ENCODE measurements at places on chromosomes 1 and 21.

- no peak for DNase-seq
These were observed 54.3 kb downstream of the RPS6KA1 start for GRCh38 chr1:26583646-26584485.

DNA sequence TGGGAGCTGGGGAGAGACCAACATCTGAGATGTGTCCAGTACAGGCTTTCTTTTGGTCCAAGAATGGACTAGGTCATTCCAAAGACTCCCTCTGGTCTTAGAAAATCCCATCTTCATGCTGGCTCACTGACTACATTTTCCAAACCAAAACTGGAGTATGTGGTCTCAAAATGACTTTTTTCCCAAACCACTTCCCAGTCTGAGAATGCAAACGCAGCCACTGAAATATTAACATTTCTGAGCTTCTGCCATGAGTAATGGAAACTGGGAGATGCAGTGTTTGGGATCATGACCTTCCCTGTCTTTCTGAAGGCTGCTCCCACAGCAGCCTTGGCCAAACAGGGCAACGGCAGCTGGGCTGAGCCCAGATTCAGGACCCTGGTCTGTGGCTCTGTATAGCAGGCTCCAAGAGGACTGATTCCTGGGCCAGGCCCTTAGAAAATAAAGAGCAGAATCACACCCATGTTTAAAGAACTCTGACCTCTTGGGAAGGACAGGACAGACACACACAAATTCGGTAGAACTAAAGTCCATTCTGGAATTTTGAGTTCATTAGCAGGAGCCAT lies 62.1 kb upstream of the CNTN2 start:
- peak; percentile 7 for DNase-seq

GRCh38 chr1:245377854-245378253 lies 223.1 kb downstream of the KIF26B start:
- DNase-seq, result no peak

GRCh38 chr1:59927213-59927612 lies 640 bp upstream of the CYP2J2 start:
- DNase-seq, result no peak

- peak; percentile 21 for DNase-seq
These were observed 3.2 kb upstream of the SAMD13 start for GRCh38 chr1:84298328-84298683.

GRCh38 chr1:54792686-54793282 lies 8.3 kb downstream of the TTC22 start:
- no peak for DNase-seq

- no peak for DNase-seq
These were observed 24.0 kb upstream of the RERE start for GRCh38 chr1:8841395-8841794.

- no peak for DNase-seq
These were observed 12.5 kb downstream of the CDC7 start for GRCh38 chr1:91513160-91513559.

DNA sequence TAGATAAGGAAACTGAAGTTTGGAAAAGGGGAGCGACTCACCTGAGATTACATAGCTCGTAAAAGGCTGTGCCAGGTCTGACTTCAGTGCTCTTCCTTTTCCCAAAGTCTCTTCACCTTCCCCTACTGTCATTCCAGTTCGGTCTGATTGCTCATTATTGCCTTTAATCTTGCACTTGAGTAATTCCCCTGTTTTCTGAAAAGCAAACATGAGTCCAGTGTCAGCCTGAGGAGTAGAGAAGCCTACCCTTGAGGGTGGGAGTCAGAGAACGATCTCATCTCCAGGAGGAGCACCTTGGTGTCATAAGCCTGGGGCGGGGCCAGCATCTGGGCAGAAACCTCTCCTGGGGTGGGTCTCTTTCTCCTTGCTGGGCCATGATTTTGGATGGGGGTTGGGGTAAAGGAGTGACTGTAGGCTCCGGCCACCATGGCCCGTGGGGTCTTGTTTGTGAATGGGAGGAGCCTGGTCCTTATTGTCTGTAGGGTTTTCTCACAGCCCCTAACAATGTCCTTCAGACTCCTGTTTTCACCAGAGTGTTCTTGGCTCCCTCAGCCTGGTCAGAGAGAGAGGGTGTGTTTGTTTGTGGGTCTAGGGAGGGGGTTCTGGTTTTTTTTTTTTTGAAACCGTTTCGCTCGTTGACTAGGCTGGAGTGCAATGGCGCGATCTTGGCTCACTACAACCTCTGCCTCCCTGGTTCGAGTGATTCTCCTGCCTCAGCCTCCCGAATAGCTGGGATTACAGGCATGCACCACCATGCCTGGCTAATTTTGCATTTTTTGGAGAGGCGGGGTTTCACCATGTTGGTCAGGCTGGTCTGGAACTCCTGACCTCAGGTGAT lies 6.0 kb downstream of the VANGL2 start:
- no peak for DNase-seq

- peak; percentile 85 for DNase-seq
These were observed 8.3 kb downstream of the SHISA4 start for GRCh38 chr1:201896951-201897391.

DNA sequence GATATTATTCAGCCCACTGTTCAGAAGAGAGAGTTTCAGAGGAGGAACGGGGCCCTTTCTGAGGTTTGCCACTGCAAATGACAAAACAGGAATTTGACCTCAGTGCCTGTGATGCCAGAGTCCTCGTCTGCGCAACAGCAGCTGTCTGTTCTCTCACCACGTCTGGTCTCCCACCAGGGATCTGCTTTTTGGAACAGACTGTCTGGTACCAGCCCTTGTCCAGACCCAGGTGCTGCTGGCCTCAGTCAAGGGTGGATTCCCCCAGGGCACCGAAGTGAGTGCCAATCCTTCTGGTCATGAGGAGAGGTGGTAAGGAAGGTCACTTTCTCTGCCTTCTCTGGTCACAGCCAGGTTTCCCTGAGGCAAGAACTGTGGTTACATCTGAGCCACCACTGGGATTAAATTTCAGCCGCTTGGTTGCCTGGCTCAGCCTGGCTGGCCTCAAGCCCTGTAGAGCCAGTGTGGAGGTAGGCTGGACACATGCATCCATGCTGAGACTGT lies 2.3 kb upstream of the BCAN start:
- no peak for DNase-seq

DNA sequence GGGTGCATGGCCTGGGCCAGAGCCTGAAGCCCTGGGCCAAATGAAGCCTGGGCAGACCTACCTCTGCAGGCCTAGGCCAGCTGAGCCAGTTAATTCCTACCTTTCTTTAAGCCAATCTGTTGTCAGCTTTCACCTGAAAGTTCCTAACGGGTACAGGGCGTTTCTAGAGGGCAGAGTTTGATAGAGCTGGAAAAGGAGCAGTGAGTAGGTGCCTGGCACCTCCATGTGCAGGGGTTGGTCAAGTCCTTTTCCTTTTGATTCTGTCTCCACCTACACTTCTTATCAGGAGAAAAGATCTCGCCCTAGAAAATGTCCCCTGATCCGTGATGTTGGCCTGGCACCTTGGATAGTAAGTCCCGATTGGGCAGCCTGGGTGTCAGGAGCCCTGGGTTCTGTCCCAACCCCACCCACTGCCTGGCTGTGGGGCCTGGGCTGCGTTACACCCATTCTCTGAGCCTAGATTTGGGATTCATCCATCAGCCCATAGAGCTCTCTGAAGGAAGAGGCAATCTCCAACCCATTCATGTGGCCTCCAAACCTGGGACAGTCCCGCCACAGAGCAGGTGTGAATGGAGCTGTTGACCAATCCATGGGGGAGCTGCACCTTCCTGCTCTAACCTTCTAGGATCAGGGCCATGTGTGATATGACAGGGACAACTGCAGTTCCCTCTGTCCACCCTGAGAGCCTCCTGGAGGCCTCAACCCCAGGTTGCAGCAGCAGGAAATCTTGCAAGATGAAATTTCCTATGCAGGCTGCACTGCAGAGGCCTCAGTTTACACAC lies 304.3 kb downstream of the MATN1 start:
- no peak for DNase-seq

GRCh38 chr1:91826649-91827048 lies 59.3 kb downstream of the TGFBR3 start:
- no peak for DNase-seq

DNA sequence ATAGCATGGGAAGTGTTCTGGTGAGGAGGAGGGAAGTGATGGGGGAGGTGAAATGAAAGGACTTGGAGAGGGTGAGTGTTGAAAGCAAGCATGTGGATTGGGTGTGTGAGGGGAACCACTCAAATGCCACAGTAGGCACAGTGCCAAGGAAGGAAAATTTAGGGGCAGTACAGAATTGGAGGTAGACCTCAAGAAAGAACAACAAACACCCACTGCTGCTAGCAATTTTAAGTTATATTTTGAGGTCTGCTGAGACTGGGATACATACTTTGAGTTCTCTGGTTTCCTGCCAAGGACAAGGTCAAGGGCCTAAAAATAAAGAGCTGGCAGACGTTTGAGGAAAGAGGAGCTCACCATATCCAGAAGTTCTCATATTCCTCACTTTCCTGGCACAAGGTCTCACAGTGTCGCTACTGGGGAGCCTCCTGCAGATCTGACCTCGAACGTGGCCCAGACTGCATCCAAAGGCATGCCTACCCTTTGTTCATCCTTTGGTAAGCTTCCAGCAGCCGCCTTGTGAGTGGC lies 104.0 kb downstream of the BRINP2 start:
- peak; percentile 86 for DNase-seq

GRCh38 chr1:225467193-225468020 lies 39.6 kb upstream of the LBR start:
- DNase-seq, result peak; percentile 42

- peak; percentile 55 for DNase-seq
These were observed 21.9 kb downstream of the RD3 start for GRCh38 chr1:211469938-211470529.

- DNase-seq, result no peak
These were observed 20.7 kb downstream of the CD1B start for GRCh38 chr1:158310623-158311022.

- DNase-seq, result no peak
These were observed 75.3 kb upstream of the LYST start for GRCh38 chr1:235941876-235942624.

DNA sequence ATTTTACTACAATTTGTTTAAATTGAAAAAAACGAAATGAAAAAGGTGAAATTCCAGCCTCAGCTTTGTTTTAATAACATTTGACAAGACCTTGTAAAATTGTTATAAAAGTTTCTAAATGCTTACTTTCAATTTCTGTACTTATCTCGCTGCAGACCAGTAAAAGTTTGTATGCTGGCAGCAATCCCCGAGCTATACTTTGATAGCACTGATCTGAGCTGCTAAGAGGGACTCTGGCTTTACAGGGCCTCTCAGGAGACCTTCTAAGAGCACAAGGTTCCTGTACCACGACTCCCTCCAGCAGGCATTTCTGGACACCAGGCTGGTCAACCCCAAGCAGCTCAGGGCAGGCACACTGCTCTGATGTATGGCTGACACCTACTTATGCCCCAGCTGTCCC lies 13.1 kb downstream of the STMN1 start:
- no peak for DNase-seq

- DNase-seq, result no peak
These were observed 40.2 kb downstream of the CASQ2 start for GRCh38 chr1:115728341-115728740.

DNA sequence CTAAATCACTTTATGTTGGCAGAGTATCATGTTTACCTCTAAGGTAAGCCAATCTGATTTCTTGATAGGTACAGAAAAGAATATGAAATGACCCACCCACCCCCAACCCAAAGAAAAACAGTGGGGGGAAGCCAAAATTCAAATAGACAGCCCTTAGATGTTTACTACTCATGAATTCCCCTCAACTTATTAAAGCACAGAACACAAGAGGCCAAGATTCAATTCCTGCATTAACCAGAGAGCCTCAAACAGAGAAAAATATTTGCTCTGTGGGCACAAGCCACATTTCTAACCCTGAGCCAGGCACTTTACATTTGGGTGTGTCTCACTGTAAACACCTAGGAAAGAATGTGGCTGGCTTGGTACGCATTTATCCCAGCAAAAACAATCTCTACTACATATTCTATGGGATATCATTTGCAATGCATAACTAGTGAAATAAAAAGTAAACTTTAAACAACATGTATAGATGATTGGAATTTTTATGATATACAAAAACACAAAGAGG lies 84.3 kb downstream of the PTPN14 start:
- DNase-seq, result no peak

GRCh38 chr1:180257028-180257386 lies 26.9 kb downstream of the LHX4 start:
- no peak for DNase-seq

DNA sequence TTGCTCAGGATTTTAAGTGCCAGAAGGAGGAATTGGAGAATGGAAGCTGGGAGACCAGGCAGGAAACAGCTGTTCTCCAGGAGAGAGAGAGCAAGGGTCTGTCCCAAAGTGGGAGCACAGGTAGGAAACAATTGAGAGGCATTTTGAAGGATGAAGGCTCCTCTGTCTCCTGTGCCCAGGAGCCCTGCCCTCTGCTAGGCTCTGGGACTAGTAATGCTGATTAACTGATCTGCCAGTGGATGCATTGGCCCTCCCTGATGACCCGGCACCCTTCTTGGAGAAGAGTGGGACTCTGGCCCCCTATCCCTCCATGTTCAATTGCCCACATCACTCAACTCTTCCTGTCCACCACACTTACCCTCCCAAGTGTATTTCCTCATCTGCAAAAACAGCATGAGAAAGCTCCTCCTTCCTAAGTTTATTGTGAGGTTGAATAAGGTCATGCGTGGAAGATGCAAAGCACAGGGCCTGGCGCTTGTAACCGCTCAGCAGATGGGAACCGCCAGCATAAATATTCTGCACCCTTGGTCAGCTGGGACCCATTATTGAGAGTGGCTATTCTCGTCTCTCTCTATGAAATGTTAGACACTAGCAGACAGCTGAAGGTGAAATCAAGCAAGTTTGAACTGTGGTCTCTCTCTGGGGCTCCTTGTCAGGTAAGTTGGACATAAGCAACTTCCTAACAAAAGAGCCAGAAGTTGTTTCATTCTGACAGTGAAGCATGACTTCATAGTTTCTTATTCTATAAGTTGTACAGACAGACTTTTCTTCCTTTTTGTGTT lies 63.0 kb upstream of the ANGPTL1 start:
- no peak for DNase-seq

GRCh38 chr1:218478336-218478735 lies 133.2 kb downstream of the TGFB2 start:
- no peak for DNase-seq

DNA sequence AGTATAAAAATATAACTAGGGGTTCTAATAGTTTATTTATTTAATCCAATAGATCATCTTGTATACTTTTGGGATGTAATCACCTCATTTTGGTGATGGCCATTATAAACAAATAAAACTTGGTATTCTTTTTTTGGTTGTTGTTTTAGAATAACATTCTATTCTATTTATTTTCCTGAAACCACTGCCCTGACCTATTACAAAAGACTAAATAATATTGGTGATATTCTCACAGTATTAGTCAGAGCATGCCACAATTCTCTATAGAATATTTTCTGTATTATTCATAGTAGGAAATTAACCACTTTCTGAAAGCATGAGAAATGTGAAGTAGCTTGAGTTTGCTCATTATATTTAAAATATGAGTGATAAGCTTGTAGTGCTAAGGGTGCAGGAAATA lies 54.1 kb upstream of the LRRC7 start:
- DNase-seq, result peak; percentile 76

- DNase-seq, result no peak
These were observed 12.1 kb downstream of the TRAPPC10 start for GRCh38 chr21:44024257-44024656.

GRCh38 chr1:30656171-30656940 lies 67.0 kb downstream of the MATN1 start:
- DNase-seq, result no peak

- DNase-seq, result no peak
These were observed 43.3 kb downstream of the POU2F1 start for GRCh38 chr1:167263819-167264464.

Measured in fibroblast of skin of right quadriceps (primary cell).